ENCODE measurements at places on chromosomes 2 and 18. TPM values are rescaled to one million over a fixed set of nuclear protein-coding genes. Genes with fewer than 3 reads are reported as not detected.
A peak's percentile ranks its signal among the peaks of the same experiment; 100 is the strongest.

DNA sequence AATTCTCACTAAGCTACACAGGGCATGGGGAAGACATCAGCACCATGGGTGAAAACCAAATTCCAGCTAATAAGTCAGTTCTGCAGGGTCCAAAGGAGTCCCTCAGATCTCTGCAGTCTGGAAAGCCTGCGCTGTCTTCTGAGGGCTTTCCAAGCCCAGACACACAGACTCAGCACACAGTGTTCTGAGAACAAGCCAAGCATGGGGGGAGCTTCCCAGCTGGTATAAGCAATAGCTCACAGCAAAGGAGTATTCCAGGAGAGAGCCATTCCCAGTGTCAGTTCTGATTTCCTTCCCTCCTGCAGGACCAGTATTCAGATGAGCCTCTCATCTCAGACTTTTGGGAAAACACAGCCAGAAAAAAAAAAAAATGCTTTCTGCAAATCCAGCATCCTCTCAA lies 370.8 kb downstream of the TNS1 start:
- H3K4me3 ChIP-seq: no peak overlapping the region
- no peaks in the 10 kb centered on the region for H3K4me1 ChIP-seq
- H3K27ac ChIP-seq: no peak overlapping the region
- no peak for DNase-seq
- H3K36me3 ChIP-seq: no peaks in the 10 kb centered on the region
- peaks cover 2% of the 10 kb centered on the region for H3K27me3 ChIP-seq

DNA sequence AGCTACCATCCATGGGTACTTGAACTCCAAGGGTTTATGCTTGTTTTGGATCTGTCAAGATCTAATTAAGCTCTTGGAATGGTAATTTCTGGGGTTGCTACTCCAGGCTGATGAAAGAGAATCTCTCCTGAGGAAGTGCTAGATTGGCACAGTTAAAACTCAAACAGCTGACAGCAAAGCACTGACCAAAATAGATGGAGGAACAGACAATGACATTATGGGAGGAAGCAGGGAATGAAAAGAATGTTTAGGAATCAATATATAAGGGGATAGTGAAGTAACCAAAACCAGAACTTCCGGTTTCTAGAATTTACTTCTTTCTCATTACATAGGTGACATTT lies 6.3 kb downstream of the THUMPD2 start:
- no peak overlapping the region for H3K27ac ChIP-seq
- H3K27me3 ChIP-seq: no peaks in the 10 kb centered on the region
- DNase-seq: no peak
- no peak overlapping the region for H3K4me3 ChIP-seq
- peaks cover 33% of the 10 kb centered on the region for H3K36me3 ChIP-seq

ERMN gene
- total RNA-seq: 2.1 TPM

DNA sequence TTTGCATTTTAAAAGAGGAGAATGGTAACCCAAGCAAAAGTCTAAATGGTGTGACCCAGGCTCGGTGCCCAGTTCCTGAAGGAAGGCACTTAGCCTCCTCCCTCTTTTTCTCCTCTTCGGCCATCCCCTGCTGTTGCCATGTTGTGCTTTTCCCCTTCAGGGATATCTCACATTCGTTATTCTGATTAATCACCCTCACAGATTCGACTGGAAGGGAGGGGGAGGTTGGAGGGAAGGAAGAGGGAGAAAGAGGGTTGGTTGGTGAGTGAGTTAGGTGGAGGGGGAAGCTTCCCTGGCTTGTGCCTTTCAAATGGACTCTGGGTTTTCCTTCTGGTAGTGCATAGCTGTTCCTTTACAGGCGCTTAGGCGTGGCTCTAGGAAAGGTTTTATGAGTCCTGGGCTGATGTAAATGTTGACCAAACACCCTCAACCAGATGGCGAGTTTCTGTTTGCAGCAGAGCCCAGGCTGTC lies 39.0 kb upstream of the LYPD6B start:
- DNase-seq: no peak
- H3K36me3 ChIP-seq: peaks cover 18% of the 10 kb centered on the region
- peaks cover 17% of the 10 kb centered on the region for H3K4me1 ChIP-seq
- H3K4me3 ChIP-seq: no peak overlapping the region
- peak overlapping the region; percentile 27 for H3K27ac ChIP-seq
- no peaks in the 10 kb centered on the region for H3K27me3 ChIP-seq
